ENCODE measurements at places on chromosomes 3 and 15.

DNA sequence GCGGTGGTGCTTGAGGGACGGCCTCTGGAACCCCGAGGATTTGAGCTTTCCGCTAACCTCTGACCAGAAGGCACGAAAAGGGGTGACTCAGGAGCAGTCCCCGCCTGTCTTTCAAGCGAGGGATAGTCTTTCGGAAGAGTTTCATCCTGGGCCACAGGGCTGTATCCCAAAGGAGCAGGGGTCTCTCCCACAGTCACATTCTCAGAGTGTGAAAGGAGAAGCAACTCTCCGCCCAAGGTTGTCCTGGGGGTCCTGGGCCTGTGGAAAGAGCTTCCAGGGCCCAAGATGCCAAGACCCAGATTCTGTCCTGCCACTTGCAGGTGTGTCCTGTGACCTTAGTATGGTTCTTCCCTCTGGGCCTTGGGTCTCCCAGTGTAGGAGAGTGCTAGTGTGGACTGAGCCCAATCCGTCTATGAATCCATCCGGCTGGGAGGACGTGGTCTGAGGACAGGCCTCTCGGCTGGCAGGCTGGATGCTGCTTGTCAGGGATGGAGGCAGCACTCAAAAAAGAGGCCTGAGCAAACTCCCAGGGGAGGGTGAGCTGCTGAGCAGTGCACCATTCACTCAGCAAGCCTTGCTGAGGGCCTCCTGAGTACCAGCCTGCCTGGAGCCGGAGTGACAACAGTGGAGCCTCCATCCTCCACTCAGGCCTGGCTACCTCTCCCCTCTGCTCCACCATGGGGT, 1.6 kb upstream of the DUSP7 start:
- no peak for DNase-seq

DNA sequence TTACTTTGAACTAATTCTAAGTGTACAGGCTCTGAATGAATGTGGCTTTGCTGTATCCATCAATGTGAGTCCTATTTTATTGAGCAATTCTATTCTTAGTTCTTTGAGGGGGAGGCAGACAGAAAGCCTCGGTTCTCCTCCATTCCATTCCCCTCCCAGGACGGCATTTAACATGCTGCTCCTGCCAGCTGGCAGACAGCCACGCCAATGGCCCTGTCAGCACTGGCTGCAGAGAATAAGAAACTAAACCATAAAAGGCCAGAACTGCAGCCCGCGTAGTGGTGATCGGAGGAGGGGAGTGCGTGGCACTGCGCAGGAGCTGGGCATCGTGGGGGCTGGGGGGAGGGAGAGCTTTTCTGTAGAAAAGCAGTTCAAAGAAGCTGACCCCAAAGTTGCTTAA, 76.0 kb upstream of the HACD2 start:
- no peak for DNase-seq

DNA sequence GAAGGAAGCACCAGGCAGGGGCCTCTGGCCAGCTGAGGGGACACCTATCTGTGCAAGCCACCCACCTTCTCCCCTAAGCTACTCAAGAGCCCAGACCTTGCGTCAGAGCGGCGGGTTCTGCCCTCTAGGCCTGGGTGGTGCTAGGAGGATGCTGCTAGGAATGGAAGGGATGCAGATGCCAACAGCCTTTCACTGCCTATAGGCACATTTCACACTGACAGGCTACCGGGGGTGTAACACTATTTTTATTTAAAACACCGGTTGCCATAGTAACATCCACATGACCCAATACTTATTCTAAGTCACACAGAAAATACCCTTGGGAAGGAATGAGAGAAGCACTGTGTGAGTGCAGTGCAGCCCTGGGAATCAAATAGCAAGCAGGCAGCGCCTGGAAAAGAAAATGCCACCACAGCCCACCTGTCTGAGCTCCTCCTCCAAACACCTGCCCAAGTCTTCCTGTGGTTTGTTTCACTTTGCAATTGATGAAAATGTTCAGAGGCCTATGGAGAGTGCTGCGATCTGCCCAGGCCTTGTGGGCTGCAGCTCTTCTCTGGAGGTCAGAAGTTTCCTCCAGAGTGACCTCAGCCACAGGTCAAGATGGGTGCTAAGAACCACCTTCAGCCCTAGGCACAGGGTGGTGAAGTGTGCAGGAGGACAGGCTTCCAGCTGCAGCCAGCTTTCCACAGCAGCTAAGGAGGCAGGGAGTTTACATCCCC, 113.5 kb upstream of the TOPAZ1 start:
- DNase-seq, result no peak

- no peak for DNase-seq
These were observed 131.9 kb downstream of the EDEM1 start for GRCh38 chr3:5319454-5319853.

GRCh38 chr3:11356269-11356668, 84.1 kb downstream of the ATG7 start:
- no peak for DNase-seq

DNA sequence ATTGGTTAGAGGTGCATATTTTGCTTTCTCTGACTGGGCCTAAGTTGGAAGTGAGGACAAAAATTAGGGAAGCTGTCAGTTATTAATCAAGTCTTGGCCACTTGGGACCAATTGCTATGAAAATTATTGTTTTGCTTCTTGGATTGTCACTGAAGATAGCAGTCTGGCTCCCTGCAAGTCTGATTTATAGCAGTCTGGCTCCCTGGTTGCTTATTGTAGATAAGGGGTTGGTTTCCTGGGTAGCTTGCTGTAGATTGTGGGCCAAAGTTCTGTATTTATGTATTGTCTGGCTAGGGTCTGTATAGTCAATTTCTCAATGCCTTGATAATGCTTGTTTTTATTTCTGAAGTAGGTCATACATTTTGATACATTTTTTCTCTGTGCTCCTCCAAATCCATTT, 13.3 kb upstream of the DRD3 start:
- no peak for DNase-seq

- DNase-seq, result no peak
These were observed 23.3 kb downstream of the IL1RAP start for GRCh38 chr3:190537146-190537545.
